NCI-H1417 treated with DMSO at 0.1 percent for 48 hours (cell line): ENCODE measurements at places on chromosomes 5 and 9.

DNA sequence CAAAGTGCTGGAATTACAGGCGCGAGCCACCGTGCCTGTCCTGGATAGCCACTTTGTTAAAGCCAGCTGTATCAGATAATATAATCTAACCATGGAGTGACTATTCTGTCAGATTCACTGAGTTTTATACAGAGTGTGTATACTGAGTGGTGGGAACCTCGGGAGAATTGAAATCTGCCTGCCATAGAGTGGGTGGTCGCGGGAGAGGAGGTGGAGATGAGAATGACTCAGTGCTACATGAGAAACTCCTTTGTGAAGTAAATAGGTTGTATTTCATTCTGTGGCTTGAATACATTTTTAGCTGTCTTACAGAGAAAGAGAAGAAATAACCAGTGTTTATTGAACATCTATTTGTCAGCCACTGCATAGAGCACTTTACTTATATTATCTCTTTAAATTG is 26.4 kb downstream of the ATP6V0E1 start:
- no peak for DNase-seq

DNA sequence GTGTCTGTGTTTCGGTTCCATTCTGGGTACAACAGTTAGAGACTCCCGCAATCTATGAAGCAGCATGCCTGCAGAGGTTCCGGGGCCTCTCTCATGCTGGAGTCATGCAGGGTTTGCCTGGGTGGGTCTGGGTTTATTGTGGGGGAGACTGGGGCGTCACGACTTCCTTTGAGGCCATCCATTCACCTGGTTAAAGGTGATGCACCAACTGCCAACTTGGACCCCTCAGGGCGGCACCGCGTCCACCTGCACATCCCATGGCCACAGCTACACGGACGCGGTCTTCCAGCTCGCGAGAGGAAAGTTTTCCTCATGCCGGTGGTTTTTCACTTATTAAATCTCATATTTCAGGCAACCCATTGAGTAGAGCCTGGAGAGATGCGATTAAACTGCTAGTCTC is 30.9 kb upstream of the IRX4 start:
- no peak for DNase-seq

GRCh38 chr5:5650242-5650641 is 227.8 kb downstream of the ICE1 start:
- DNase-seq, result no peak

- no peak for DNase-seq
Observed at GRCh38 chr9:37761511-37761910, 7.9 kb downstream of the TRMT10B start.

DNA sequence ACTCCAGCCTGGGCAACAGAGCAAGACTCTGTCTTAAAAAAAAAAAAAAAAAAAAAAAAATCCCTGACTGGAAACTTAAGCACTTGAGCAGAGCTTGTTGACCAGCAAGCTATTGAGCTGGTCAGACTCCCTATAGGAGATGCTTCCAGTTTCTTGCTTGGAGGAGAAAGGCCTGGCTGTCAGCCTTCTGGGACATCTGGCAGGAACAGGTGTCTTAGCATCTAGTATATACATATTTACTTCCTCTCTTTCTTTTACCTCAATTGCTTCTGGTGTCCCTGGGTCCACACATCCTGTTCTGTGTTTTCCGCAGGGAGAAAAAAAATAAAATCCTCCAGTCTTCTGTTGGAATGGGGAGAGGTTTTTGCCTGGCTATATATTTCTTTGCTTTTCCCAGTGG is 60.1 kb downstream of the PRKACG start:
- no peak for DNase-seq

- no peak for DNase-seq
Observed at GRCh38 chr5:10275991-10276390, 25.9 kb downstream of the CCT5 start.

GRCh38 chr5:35478856-35479682 is 138.6 kb upstream of the SPEF2 start:
- no peak for DNase-seq

- DNase-seq, result no peak
Observed at GRCh38 chr9:70010015-70010414, 33.6 kb upstream of the MAMDC2 start.

- no peak for DNase-seq
Observed at GRCh38 chr9:118533850-118534249, 829.6 kb downstream of the TLR4 start.

DNA sequence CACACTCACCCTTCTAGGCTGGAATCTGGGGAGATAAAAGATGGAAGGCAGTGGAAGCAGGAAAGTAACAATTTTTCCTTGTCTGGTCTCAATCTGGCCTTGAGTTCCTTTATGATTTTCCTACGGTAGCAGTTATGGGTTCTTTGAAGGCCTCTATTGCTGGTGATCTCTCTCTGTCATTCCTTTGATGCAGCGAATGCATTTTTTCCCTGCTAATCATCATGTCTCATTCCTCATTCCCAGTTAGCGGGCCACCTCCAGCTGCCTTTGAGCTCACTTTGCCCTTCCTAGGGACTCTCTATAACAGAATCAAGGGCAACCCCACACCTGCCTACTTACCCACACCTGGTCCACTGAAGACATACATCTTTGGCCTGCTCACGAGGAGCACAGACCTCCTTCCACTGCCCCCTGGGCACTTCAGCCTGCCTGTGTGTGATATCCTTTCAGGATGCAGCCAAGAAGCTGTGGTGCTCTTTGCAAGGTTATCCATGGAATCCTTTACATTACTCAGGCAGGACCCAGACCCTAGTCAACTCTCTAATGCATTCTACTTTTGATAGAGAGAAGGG is 191.7 kb downstream of the DRD1 start:
- no peak for DNase-seq

DNA sequence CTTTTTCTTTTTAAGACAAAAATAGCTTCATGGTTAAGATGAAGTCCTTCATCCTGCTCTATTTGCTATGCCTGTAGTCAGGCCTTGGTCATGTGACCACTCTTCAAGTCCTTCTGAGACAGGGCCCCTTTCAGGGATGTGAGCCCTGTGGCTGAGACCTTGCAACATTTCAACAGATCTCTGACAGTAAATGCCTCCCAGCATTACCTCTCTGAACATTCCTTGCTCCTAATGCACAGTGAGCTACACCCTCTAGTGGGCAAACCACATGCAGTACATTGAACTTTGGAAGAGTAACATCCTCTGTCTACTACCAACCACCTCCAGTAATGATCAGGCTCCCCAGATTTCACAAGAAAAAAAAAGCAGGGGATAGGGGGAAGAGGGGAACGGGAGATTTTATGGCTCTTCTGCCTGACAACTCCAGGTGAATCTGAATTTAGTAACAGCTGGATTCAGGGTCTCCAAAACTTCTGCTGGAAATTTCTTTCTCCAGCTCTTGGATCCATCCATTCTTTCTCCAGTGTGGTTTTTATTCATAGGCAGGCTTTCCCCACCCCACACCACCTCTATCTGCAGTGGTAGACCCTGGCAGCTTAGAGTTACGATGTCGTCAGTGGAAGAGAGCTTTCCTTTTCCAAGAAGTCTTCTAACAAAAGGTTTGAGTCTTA is 8.9 kb upstream of the FBXO38 start:
- DNase-seq, result no peak

- DNase-seq, result no peak
Observed at GRCh38 chr9:120402741-120403542, 177.0 kb downstream of the CDK5RAP2 start.

- DNase-seq, result no peak
Observed at GRCh38 chr5:40365342-40366330, 314.1 kb upstream of the PTGER4 start.

DNA sequence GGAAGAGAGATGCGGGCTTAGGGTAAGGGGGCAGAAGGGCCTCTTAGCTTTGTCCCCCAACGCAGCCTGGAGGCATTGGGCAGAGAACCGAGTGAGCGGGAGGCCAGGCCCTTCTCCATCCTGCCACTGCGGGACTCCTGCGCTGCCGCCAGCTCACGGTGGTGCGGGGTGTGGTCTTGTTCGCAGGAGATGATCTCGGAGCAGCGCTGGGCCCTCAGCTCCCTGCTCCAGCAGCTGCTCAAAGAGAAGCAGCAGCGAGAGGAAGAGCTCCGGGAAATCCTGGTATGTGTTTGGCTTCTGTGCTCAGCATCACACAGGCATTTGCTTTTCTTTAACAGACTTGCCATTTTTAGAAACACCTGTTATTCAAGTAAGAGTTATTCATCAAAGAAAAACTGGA is 41.3 kb downstream of the LRSAM1 start:
- DNase-seq, result no peak

- peak; percentile 21 for DNase-seq
Observed at GRCh38 chr5:757931-758697, 26.4 kb downstream of the ZDHHC11B start.

- no peak for DNase-seq
Observed at GRCh38 chr5:148690945-148691344, 36.6 kb upstream of the HTR4 start.

DNA sequence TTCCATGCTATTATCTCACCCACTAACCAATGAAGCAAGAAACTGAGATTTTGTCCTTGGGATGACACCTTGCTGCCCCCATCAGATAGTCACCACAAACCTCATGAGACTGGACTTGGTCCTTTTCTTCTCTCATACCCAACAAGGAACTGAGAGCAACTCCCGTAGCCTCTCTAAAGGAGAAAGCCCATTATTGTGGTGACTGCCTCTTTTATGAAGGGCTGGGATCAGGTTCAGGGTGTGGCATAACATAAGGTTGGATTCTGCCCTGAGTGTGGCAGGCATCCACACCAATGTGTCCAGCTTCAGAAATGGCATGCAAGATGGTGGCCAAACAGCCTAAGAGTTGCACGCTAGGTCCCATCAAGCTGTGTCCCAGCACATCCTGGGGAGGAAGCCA is 1.3 kb upstream of the ACTL7A start:
- DNase-seq, result no peak

DNA sequence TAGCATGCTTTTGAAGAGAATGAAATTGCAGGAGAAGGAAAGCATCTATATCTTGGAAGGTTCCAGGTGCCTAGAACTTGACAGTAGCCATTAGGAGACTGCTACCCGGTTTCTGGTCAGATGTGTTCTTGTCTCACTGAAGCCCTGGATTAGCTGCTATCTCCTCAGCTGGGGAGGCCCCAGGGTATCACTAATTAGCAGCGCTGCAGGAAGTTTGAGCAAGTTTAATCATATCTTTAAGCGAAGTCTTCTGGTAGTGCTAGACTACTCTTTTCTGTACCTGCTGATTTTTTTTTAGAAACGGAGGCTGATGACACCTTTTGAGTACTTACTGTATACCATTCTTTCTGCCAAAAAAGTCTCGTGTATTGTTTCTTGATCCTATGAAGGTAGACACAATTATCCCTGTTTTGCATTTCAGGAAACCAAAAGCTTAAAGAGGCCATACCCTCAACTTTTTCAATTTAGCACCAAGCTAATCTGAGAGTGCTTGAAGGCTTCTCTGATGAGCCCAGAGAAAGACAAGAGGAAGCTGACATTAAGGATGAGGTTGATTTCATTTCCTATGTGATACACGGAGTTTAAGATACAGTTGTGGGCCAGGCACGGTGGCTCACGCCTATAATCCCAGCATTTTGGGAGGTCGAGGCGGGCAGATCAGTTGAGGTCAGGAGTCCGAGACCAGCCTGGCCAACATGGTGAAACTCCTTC is 201.3 kb downstream of the ARHGAP26 start:
- no peak for DNase-seq

- no peak for DNase-seq
Observed at GRCh38 chr9:122642226-122642625, 15.2 kb downstream of the OR1B1 start.

GRCh38 chr9:116156621-116157314 is 3.2 kb downstream of the PAPPA start:
- DNase-seq, result peak; percentile 42

DNA sequence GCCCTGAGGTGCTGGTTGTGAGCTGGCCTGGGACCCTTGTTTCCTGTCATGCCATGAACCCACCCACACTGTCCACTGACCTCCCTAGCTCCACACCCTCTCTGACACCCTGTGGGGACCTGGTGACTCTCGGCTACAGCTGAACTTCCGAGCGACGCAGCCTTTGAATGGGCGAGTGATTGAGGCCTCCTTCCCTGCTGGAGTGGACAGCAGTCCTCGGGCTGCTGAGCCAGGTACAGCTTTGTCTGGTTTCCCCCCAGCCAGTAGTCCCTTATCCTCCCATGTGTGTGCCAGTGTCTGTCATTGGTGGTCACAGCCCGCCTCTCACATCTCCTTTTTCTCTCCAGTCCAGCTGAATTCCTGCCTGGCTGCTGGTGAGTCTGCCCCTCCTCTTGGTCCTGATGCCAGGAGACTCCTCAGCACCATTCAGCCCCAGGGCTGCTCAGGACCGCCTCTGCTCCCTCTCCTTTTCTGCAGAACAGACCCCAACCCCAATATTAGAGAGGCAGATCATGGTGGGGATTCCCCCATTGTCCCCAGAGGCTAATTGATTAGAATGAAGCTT is 6.1 kb downstream of the CA9 start:
- DNase-seq, result no peak

GRCh38 chr5:157106630-157107461 is 2.0 kb downstream of the HAVCR2 start:
- DNase-seq, result no peak

GRCh38 chr5:6218517-6218916 is 159.8 kb downstream of the MED10 start:
- no peak for DNase-seq

- no peak for DNase-seq
Observed at GRCh38 chr9:93230601-93231000, 46.7 kb downstream of the WNK2 start.

DNA sequence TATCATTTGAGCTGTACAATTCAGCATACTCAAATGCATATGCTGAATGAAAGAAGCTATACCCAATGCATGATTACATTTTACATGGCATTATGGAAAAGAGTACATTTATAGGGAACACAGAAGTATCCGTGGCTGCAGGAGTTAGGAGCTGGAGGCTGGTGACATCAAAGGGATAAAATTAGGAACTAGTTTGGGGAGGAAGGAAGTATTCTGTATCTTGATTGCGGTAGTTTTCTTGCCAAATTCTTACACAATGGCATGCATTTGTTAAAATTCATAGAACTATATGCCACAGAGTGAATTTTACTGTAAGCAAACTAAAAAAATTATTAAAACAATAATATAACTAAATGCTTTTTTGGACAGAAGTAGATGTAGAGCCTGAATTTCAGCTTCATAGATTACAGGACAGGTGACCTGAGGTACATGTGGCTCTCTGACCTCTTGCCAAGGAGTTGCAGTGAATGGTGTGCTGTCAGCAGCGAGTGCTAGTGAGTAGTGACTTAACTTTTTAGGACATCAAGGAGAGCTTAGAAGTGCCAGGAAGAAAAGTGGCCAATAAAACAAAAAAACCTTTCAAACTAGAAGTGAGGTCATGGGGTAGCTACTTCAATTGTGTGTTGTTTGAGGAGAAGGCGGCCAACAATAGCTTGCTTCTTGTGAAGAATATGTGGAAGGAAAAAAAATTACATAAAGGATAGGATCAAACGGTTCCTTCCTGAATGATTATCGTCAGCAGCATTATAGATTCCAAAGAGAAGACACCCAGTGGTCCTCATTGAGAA is 514.9 kb upstream of the CLINT1 start:
- no peak for DNase-seq

- no peak for DNase-seq
Observed at GRCh38 chr5:59773294-59773693, 120.2 kb downstream of the PDE4D start.

DNA sequence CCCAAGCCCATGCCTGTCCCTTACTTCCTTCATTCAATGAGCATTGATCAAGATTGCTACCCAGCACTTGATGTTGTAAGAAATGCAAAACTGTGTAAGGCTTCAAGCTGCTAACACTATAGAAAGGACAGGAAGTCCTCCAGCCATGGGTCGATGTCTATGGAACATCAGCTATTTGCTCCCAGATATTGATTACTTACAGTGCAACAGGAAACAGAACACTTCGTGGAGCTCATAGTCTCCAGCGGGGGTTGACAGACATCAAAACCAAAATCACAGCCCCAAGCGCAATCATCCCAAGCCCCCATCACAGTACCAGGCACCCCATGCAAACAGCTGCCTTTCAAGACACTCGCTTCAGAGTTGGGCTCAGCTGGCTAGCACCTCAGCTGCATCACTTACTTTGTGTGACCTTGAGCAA is 26.8 kb upstream of the DUSP1 start:
- DNase-seq, result no peak
